ENCODE measurements at places on chromosomes 3 and 15. TPM values are rescaled to one million over a fixed set of nuclear protein-coding genes. Genes with fewer than 3 reads are reported as not detected.

The NR1D2 gene
- total RNA-seq = 6.8 TPM

The TM4SF1 gene
- 223 TPM for total RNA-seq

The DPPA4 gene
- total RNA-seq = not detected

The KBTBD13 gene
- not detected for total RNA-seq

The AADACL2 gene
- total RNA-seq = not detected

The ECE2 gene
- not detected for total RNA-seq

The ADGRG7 gene
- not detected for total RNA-seq

The TM2D3 gene
- 35.5 TPM for total RNA-seq

The PCSK6 gene
- 10.7 TPM for total RNA-seq

The VIPR1 gene
- 0.09 TPM for total RNA-seq

The MDFIC2 gene
- total RNA-seq = not detected

The GPR15 gene
- total RNA-seq = not detected

The RTP4 gene
- not detected for total RNA-seq

The SLC51B gene
- total RNA-seq = not detected

The MEX3B gene
- 40.7 TPM for total RNA-seq

The RBM15B gene
- total RNA-seq = 41.8 TPM

The LRRC2 gene
- 0.09 TPM for total RNA-seq

The TRH gene
- 0.85 TPM for total RNA-seq

The OR5K2 gene
- total RNA-seq = not detected

The RYR3 gene
- total RNA-seq = not detected

The FBXO40 gene
- total RNA-seq = not detected

The LRTM1 gene
- total RNA-seq = not detected

The EPHA6 gene
- total RNA-seq = not detected

The PCOLCE2 gene
- 3.5 TPM for total RNA-seq

The LYZL4 gene
- total RNA-seq = not detected

The CD276 gene
- 127 TPM for total RNA-seq

The GHRL gene
- not detected for total RNA-seq

The COL6A5 gene
- not detected for total RNA-seq

The CFAP100 gene
- not detected for total RNA-seq

Measured in pericardium fibroblast (primary cell).